ENCODE measurements at places on chromosomes 16 and 17. TPM values are rescaled to one million over a fixed set of nuclear protein-coding genes. Genes with fewer than 3 reads are reported as not detected.

GRCh38 chr17:19583871-19584270 lies 50.2 kb downstream of the SLC47A1 start:
- no peak for DNase-seq

DNA sequence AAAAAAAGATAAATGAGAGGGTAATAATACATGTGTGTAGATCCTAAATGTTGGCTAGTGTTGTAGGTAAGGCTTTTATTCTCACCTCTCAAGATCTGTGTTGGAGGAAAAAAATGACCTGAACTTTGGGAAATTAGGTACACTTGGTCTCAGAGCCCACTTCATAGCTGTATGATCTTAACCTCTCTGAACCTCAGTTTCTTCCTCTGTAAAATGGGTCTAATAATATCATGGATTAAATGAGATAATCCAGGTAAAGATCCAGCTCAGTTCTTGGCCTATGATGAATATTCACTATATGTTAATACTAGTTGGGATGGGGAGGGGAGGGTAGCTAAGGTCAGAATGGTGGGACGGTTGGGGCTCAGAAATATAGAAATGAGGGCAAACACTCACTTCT lies 24.3 kb upstream of the GPRC5B start:
- no peak for DNase-seq

- peak; percentile 37 for DNase-seq
Observed at GRCh38 chr17:32491371-32492263, 4.8 kb downstream of the CDK5R1 start.

DNA sequence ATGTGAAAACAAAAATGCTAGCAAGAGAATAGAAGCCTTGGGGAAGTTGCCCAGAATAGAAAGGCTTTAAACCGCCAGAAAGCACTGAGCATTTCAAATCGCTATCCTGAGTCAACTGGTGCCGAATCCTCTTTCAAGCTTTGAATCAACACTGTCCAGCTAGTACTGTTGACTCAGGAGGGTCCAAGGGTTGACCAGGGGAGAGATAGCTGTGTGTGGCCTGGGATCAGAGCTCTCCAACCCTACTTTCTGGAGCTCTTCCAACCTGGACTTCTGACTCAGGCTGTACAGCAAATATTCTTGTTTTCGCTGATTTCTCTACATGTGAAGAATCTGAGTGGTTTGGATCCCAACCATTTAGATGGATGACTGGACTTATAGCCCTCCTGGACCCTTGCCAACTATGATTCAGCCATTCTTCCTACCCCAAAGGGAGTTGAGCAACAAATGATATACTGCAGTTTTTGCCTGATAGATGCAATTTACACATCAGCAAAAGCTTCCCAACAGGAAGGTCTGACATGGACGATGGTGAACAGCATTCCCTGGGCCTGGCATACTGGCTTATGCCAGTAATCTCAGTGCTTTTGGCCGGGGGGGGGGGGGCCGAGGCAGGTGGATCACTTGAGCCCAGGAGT lies 154.0 kb upstream of the SDK2 start:
- no peak for DNase-seq

Gene C17orf67
- total RNA-seq, result 1.1 TPM

Gene NPB
- 0.26 TPM for total RNA-seq

Measured in mucosa of descending colon (tissue), 3 donors.